ENCODE measurements at places on chromosomes 6 and 20.

DNA sequence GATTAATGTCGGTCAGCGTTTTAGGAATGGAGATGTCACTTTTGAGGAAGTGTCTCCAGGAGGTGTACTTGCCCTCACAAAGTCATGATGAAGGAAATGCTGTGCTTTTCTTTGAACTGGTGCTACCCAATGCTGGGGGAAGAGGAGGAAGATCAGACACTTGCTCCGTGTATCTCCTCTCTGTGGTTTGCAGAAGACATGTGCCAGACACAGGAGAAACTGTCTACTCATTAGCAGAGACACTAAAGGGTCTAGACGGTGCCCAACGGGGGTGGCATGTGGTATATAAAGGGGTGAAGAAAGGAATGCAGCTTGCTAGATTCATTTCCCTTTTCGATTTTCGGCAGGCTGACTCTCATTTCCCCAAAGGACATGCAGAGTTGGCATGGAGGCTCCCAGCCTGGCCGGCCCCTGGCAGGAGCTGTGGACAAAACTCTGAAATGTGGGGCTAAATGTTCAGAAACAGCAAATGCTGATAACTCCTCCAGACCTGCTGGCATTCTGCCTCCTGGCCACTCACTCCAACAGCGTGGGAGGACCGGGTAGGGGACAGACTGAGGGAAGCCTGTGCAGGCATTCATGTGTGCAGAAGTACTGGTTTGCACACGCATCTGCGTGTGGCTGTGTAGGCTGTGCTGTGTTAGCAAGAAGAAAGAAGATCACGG is 59.6 kb upstream of the QKI start:
- DNase-seq: no peak

GRCh38 chr6:107736713-107737396 is 87.3 kb downstream of the SCML4 start:
- no peak for DNase-seq

DNA sequence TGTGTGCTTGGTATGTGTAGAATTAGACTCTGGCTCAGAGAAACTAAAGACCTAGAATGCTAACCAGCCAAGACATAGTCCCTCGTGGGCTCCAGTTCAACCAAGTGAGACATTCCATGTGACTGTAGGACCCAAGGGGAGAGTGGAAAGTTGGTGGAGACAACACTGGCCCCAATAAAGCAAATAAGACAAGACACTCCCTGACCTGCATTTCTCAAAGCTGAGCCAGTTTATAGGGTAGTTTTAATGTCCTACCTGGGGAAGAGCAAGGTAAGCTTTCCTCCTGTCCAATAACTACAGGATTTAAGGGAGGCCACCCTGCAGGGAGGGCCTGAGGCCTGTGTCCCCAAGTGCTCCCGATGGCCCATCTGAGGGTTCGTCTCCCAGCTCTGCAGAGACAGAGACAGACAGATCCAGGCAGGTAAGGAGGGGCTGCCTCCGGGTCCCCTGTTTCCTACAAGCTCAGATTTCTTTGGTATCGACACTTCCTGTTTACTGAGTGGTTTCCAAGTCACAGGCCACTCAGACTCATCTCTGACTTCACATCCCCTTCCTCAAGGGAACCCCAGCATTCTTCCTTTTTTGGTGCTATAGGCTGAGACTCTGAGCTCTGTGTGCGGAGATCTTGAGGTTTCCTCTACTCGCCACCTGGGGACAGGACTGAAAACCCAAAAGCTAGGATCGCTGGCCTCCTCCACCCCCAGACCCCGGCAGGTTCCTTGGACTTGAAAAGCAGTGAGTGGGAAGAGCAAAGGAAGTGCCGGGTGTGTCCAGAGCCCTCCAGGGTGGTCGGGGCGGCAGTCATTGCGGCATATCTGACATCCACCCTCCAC is 92.4 kb downstream of the PRND start:
- DNase-seq: no peak

DNA sequence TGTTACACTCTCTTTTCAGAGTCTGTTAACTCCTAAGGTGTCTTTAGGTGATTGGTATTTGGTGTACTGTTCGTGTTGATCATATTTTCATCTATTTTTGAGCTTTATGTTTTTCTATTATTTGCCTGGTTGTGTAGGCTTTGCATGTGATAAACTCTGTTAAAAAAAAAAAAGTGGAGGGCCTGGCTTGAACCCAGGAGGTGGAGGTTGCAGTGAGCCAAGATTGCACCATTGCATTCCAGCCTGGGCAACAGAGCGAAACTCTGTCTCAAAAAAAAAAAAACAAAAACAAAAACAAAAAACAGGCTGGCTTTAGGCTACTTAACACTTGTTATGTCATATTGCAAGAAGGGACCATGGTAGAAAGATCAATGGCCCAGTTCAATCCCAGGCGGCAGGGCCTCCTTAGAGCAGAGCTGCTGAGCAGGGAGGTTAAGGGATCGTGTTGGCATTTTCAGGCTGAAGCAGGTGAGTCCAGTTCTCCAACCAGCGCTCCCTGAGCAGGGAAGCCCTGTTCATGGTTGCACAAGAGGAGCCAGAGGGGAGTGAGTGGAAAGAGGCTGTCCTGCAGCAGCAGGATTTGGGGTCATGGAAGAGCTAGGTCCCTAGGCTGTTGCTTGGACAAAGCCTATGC is 8.5 kb downstream of the PYGB start:
- DNase-seq: no peak

DNA sequence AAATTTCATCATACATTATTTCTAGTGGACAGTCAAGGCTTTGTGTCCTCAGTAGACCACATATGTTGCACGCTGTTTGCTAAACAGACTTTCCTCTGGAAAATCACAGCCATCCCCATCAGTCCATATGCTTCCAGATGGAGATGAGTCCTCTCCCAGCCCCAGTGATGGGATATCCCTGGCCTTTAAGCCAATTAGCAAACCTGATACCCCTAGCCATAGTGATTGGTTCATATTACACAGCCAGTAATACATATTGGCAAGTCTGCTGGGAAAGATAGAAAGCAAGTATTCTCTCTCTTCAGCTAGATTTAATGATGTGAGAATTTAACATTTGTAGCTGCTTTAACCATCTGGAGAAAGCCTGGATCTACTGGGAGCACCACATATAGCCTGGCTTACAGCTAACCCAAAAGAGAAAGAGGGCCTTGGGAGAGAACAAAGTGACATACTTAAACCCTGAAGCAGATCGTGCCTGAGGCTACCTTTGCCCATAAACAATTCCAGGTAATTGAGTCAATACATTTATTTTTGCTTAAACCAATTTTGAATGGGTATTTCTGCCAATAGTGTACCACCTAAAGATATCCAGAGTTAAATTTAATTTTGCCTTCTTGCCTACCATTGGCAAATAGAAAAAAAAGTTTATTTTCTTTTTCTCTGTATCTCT is 103.5 kb upstream of the HIVEP1 start:
- DNase-seq: no peak

GRCh38 chr6:131001111-131001736 is 61.8 kb downstream of the EPB41L2 start:
- no peak for DNase-seq

DNA sequence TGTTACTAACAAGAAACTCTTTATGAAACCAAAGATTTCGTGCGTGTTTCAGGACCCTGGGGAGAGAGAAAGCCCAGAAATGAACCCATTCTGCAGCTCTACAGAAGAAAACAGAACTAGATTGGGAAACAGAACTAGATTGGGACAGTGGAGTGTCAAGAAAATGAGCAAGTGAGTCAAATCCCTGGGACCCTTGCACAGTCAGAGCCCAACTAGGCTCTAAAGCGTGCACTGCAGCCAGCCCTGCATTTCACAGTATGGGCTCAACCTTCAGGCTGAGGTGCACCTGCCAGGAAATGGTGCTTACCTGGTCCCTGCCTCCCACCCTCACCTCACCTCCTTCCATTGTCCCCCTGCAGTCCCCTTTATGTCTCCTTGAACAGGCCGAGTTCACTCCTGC is 39.7 kb downstream of the BFSP1 start:
- DNase-seq: no peak

GRCh38 chr6:111602481-111603011 is 3.1 kb downstream of the TRAF3IP2 start:
- DNase-seq: no peak

GRCh38 chr6:38882157-38882556 is 166.4 kb upstream of the GLP1R start:
- DNase-seq: no peak

GRCh38 chr6:158784505-158784904 is 34.7 kb downstream of the EZR start:
- DNase-seq: peak; percentile 24

DNA sequence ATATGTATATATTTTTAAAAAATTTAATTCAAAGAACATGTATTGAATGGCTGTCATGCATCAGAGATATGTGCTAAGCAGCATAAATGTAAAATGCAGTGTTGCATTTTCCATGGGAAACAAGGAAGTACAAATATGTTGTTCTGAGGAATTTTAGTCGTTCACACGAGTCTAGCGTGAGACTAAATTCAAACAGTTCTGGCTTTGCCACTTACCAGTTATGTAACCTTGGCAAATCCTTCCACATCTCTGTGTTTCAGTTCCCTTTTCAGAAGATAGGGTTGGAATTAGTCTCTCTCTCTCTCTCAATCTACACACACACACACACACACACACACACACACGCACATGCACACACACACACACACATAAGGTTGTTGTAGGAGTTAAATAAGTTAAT is 305.4 kb downstream of the UTRN start:
- DNase-seq: no peak

GRCh38 chr20:3890999-3891929 is 2.1 kb downstream of the PANK2 start:
- no peak for DNase-seq

DNA sequence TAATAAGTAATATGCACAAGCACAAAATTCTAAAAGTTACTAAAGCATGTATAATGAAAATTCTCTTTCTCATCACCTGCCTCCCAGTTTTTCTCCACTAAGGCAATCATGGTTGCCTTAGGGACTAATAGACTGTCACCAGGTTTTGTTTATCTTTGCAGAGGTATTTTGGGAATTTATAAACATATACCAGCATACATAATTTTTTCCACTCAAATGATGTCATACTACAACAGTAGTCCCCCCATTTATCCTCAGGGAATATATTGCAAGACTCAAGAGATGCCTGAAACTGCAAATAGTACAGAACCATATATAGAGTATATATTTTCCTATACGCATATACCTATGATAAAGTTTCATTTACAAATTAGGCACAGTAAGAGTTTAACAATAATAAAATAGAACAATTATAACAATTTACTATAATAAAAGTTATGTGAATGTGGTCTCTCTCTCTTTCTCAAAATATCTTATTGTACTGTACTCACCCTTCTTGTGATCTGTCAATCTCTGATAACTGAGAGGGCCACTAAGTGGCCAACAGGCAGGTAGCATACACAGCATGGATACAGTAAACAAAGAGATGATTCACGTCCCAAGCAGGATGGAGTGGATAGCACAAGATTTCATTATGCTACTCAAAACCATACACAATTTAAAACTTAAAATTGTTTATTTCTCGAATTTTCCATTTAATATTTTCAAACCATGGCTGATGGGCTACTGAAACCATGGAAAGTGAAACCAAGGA is 19.7 kb downstream of the RBL1 start:
- no peak for DNase-seq

GRCh38 chr6:33314515-33314942 is 651 bp upstream of the TAPBP start:
- DNase-seq: no peak

GRCh38 chr20:11978496-11978895 is 60.8 kb downstream of the BTBD3 start:
- DNase-seq: no peak

- DNase-seq: no peak
Observed at GRCh38 chr6:106452628-106453027, 92.1 kb downstream of the CRYBG1 start.

GRCh38 chr6:132571774-132572173 is 1.7 kb downstream of the TAAR6 start:
- DNase-seq: no peak

DNA sequence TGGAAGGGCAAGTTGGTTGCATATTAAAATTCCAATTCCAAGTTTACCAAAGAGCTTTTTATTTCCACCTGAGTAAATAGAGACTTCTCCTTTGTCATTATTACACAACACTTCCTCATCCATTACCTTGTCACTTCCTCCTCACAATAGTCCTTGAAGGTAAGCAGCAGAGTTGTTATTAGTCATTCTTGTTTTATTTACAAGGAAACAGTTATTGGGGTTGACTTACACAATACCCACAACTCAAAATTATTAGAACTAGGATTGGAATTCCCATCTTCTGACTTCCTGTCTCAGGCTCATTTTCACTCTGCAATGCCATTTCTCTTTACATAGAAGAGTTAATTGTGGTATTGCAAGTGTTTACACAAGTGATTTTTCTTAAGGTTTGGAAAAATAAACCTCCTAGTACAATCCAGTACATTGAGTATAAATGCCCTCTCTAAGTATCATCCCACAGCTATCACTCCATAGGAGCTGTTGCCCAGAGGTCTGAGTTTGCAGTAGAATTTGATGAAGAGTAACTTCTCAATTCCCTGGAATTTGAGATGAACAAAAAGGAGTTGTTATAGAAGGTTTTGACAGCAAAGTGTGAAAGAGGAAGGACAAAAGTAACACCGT is 28.9 kb upstream of the MTRF1L start:
- DNase-seq: no peak

DNA sequence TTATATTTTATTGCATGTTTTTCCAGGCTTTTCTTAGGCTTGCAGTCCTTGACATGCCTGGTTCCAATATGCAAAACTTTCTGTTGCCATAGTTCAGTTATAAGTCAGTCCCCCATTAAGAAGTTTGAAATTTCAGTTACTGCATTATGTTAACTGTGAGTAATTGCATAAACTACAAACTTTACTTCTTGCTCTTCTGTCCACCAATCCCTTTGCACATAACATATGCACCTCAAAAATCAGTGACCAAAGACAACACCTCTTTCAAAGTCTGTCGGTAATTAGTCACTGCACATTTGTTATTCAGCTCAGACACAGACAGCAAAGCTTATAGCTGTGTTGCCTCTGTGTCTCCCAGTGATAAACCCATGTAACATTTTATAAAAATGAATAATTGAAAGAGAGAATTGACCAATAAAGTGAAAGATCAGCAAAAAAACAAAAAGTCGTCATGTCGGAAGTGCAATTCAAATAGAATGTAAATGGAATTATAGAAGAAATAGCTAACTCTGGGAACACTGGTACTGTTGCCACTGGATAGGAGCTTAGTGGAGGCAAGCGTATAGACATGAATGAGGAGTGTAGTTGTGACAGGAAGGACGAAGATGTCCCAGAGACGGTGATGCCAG is 50.3 kb upstream of the BTBD3 start:
- DNase-seq: no peak

DNA sequence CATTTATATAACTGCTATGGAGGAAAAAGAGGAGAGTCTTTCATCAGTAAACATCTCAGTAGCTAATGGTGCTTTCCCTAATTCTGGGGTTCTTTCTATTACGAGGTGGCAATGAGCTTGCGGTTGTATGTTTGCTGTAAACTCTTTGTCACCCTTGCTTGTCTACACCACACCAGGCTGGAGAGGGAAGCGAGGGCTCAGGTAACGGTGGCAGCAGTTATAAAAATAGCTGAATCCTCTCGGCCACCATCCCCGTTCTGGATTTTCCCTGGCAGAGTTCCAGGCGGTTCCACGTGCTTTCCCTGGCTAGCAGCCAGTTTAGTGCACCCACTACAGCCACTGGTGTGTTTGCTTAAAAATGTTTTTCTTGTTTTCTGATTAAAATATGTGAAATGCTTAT is 39.0 kb downstream of the MAS1 start:
- DNase-seq: no peak

GRCh38 chr20:37581246-37581645 is 53.6 kb upstream of the BLCAP start:
- DNase-seq: no peak

GRCh38 chr20:39607141-39607540 is 645.0 kb downstream of the DHX35 start:
- no peak for DNase-seq
